Activated CD4-positive, alpha-beta T cell treated with anti-CD3 and anti-CD28 coated beads for 1 hour (primary cell): ENCODE measurements at places on chromosomes 5 and 9.

- no peak for DNase-seq
Observed at GRCh38 chr5:10580531-10581423, 16.9 kb downstream of the ANKRD33B start.

- no peak for DNase-seq
Observed at GRCh38 chr9:91187965-91188344, 173.8 kb downstream of the AUH start.

DNA sequence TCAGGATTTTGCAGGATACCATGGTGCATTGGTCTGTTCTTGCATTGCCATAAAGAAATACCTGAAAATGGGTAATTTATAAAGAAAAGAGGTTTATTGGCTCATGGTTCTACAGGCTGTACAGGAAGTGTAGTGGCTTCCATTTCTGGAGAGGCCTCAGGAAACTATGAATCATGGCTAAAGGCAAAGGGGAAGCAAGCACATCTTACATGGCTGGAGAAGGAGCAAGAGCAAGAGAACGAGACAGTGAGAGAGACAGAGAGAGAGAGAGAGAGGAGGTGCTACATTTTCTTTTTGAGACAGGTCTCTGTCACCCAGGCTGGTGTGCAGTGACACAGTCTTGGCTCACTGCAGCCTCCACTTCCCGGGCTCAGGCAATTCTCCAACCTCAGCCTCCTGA, 43.9 kb downstream of the P4HA2 start:
- no peak for DNase-seq

GRCh38 chr5:95717439-95717838, 13.7 kb upstream of the RHOBTB3 start:
- DNase-seq = no peak

GRCh38 chr5:151903243-151903653, 21.4 kb downstream of the GLRA1 start:
- no peak for DNase-seq

DNA sequence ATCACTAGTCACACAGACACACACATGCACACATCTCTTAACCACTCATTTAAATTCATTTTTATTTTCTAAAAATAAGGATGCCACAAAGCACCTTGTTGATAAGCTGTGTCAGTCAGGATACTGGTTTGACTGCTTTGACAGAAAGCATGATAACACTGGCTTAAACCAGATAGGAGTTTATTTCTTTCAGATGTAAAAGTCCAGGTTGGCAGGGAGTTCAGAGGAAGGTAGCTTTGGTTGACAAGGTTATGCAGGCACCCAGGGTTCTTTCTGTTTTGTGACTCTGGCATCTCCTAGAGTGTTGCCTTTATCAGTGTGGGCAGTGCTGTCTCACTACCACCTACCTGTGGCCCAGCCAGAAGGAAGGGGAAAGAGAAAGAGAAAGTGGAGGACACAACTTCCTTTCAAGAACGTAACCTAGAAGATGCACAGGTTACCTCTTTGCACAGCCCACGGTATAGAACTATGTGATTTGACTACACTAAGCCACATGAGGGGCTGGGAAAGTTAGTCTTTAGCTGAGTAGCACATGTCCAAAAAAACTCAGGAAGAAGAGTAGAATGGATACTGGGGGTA, 334.7 kb downstream of the OSTF1 start:
- DNase-seq = no peak

- no peak for DNase-seq
Observed at GRCh38 chr5:76927961-76928360, 24.9 kb upstream of the CRHBP start.

- DNase-seq = no peak
Observed at GRCh38 chr9:110876929-110877328, 161.3 kb downstream of the LPAR1 start.

GRCh38 chr9:18771011-18771410, 262.0 kb downstream of the SAXO1 start:
- DNase-seq = no peak

- DNase-seq = no peak
Observed at GRCh38 chr5:68112658-68113057, 102.9 kb upstream of the PIK3R1 start.

DNA sequence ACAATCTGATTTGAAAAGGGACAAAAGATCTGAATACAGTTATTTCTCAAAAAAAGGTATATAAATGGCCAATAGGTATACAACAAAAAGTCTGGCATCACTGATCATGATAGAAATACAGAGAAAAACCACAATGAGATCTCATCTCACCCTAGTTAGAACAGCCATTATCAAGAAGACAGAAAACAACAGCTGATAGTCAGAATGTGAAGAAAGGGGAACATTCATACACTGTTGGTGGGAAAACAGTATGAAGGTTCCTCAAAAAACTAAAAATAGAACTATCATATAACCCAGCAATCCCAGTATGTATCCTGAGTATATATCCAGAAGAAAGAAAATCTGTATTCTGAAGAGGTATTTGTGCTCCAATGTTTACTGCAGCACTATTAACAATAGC, 75.7 kb upstream of the OR2K2 start:
- DNase-seq = no peak
